ENCODE measurements at places on chromosomes 2 and 18. TPM values are rescaled to one million over a fixed set of nuclear protein-coding genes. Genes with fewer than 3 reads are reported as not detected.

GRCh38 chr2:48768669-48769068, 13.1 kb upstream of the LHCGR start:
- no peak for DNase-seq
- H3K36me3 ChIP-seq = no peaks in the 10 kb centered on the region
- H3K27me3 ChIP-seq = no peaks in the 10 kb centered on the region
- no peak overlapping the region for H3K4me3 ChIP-seq
- no peaks in the 10 kb centered on the region for H3K4me1 ChIP-seq
- no peak overlapping the region for H3K27ac ChIP-seq

PARD3B gene
- total RNA-seq = 59.0 TPM

GRCh38 chr18:51852681-51853080, 487.3 kb upstream of the DCC start:
- H3K36me3 ChIP-seq = no peaks in the 10 kb centered on the region
- no peaks in the 10 kb centered on the region for H3K27me3 ChIP-seq

DNA sequence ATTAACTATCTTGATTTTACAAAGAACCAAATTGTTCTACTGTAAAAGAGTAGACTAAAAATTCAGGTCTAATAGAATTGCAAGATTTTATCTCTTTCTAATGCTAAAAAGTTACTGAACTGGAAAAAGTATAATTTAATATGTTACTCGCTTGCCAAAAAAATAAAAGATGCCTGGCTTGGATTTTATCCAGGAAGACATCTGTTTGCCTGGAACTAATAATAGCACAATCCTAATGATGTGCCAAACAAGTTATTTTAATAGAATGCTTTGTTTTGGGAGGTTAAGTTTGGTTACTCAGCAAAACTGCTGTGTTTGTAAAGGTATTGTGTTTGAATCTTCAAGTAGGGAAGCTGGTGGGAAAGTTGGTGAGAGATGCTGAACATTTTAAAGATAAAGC, 19.4 kb upstream of the ZSWIM2 start:
- H3K4me3 ChIP-seq = no peak overlapping the region
- no peak for DNase-seq
- no peak overlapping the region for H3K27ac ChIP-seq

GRCh38 chr2:133265432-133265949, 302.8 kb downstream of the NCKAP5 start:
- peak overlapping the region; percentile 40 for H3K4me3 ChIP-seq
- no peaks in the 10 kb centered on the region for H3K27me3 ChIP-seq
- H3K27ac ChIP-seq = no peak overlapping the region
- H3K4me1 ChIP-seq = peaks cover 33% of the 10 kb centered on the region
- H3K36me3 ChIP-seq = no peaks in the 10 kb centered on the region

TRAPPC8 gene
- 25.3 TPM for total RNA-seq

GRCh38 chr18:6355789-6356589, 58.7 kb downstream of the L3MBTL4 start:
- H3K27ac ChIP-seq = no peak overlapping the region
- no peak for DNase-seq
- no peaks in the 10 kb centered on the region for H3K4me1 ChIP-seq
- H3K27me3 ChIP-seq = no peaks in the 10 kb centered on the region
- no peak overlapping the region for H3K4me3 ChIP-seq
